Osteoblast (primary cell): ENCODE measurements at places on chromosomes 6 and 20. TPM values are rescaled to one million over a fixed set of nuclear protein-coding genes. Genes with fewer than 3 reads are reported as not detected.
A peak's percentile ranks its signal among the peaks of the same experiment; 100 is the strongest.

DNA sequence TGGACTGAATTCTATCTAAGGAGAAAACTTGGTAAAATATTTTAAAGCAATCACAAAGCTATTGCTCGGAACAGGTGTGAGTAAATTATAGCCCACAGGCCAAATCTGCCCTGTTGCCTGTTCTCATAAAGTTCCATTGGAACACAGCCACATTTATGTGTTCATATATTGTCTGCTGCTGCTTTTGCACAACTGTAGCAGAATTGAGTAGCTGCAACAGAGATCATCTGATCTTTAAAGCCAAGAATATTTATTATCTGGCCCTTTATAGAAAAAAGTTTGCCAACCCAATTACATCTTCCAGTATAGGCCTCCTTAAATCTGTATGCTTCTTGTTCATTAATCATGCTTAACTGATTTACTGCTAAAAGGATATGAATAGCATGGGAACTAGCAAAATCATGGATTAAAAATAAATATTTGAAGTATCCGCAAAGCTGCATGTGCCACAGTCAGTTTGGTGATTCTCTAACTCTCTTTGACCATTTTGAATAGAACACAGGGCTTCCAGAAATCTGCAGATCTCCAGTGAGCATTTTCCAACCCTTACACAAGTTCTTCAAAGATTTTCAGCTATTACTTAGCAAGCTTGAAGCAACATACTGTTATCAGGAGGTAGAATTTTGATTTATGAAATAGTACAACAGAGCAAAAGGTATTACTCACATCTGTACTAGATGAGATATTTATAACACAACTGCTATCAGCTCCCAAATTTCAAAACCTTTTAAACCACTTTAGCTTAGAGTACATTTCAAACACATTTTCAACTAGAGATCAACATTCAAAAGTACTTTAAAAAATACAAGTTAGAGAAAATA is 312.6 kb upstream of the ID4 start:
- H3K27me3 ChIP-seq: no peaks in the 10 kb centered on the region
- DNase-seq: no peak
- no peak overlapping the region for H3K27ac ChIP-seq
- no peaks in the 10 kb centered on the region for H3K4me1 ChIP-seq
- H3K4me3 ChIP-seq: no peak overlapping the region

GRCh38 chr6:110828396-110828795 is 13.1 kb upstream of the CDK19 start:
- no peaks in the 10 kb centered on the region for H3K36me3 ChIP-seq
- H3K27ac ChIP-seq: no peak overlapping the region
- H3K4me1 ChIP-seq: no peaks in the 10 kb centered on the region
- no peak for DNase-seq
- no peak overlapping the region for H3K4me3 ChIP-seq

DNA sequence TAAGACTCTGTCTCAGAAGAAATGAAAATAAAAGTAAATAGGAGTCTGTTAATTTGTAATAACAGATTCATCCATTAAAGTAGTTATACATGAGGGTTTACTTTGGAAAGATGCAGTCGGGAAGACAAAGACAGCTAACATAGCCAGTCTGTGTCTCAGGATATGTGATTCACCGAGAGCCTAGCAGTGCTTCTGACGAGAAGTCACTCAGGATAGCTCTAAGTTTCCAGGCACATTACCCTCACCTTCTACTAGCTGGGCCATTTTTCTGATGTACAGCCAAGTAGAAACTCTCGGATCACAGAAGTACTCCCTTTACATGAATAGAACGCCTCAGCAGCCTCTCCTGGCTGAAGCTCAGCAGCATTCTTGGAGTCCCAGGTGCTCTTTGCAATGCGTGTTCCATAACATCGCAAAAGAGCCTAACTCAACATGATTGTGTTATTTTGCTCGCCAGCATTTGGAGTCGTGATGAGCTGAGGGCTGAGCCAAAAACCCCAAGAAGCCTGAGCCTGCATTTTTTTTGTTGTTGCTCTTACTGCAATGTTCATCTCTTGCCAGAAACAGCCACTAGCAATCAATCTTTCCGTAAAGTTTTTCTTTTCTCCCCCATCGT is 22.4 kb upstream of the TASP1 start:
- H3K4me1 ChIP-seq: no peaks in the 10 kb centered on the region
- H3K4me3 ChIP-seq: peak overlapping the region; percentile 33
- peak; percentile 48 for DNase-seq
- H3K27ac ChIP-seq: no peak overlapping the region
- H3K27me3 ChIP-seq: peaks cover 3% of the 10 kb centered on the region

Gene MCM3
- total RNA-seq: 19.2 and 19.4 TPM in 2 replicates

Gene NHLRC1
- total RNA-seq: 2.4 and 2.9 TPM in 2 replicates

GRCh38 chr20:3051385-3052019 is 5.7 kb downstream of the MRPS26 start:
- peaks cover 23% of the 10 kb centered on the region for H3K36me3 ChIP-seq
- no peak overlapping the region for H3K27ac ChIP-seq
- H3K4me1 ChIP-seq: peaks cover 5% of the 10 kb centered on the region
- no peak for DNase-seq
- H3K27me3 ChIP-seq: no peaks in the 10 kb centered on the region
- no peak overlapping the region for H3K4me3 ChIP-seq

Gene SNAI1
- 1.8 and 2.1 TPM in 2 replicates for total RNA-seq

DNA sequence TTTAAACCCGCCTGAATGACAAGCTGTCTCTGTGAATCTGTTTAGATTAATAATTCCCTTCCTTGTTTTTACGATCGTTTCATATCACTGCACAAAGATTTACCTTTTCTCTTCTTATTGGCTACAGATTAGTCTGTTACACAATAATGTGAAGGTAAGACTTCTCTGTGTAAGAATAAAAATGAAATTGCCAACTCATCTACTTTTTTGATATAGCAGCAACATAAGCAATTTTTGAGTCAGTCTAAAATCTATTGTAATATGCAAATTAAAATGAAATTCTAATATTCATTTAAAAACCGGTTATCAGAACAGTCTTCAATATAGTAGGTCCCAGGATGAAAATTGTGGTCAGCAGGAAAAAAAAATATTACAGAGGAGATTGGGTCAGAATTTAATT is 155.2 kb downstream of the DOK5 start:
- H3K27ac ChIP-seq: no peak overlapping the region
- H3K27me3 ChIP-seq: no peaks in the 10 kb centered on the region
- no peak for DNase-seq
- no peak overlapping the region for H3K4me3 ChIP-seq
- H3K36me3 ChIP-seq: no peaks in the 10 kb centered on the region
- no peaks in the 10 kb centered on the region for H3K4me1 ChIP-seq

Gene JPH2
- total RNA-seq: 1.2 and 2.2 TPM in 2 replicates

- no peak overlapping the region for H3K4me3 ChIP-seq
- peaks cover 4% of the 10 kb centered on the region for H3K4me1 ChIP-seq
- H3K36me3 ChIP-seq: no peaks in the 10 kb centered on the region
- DNase-seq: no peak
- H3K27ac ChIP-seq: no peak overlapping the region
- peaks cover 24% of the 10 kb centered on the region for H3K27me3 ChIP-seq
These were observed 32.6 kb upstream of the CSNK2A1 start for GRCh38 chr20:576156-576555.

DNA sequence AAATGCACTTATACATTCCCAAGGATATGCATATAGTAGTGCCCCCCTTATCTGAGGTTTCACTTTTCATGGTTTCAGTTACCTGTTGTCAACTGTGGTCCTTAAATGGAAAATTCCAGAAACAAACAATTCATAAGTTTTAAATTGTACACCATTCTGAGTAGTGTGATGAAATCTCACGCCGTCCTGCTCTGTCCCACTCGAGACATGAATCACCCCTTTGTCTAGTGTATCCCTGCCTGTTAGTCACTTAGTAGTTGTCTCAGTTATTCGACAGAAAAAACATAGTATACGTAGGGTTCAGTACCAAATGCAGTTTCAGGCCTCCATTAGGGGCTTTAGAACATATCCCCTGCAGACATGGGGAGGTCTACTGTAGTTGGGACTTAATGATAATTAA is 57.0 kb downstream of the MAP1LC3A start:
- DNase-seq: peak; percentile 45
- no peaks in the 10 kb centered on the region for H3K36me3 ChIP-seq
- H3K4me1 ChIP-seq: peaks cover 3% of the 10 kb centered on the region
- H3K27me3 ChIP-seq: no peaks in the 10 kb centered on the region

Gene GMPR
- total RNA-seq: 6.5 and 7.4 TPM in 2 replicates

DNA sequence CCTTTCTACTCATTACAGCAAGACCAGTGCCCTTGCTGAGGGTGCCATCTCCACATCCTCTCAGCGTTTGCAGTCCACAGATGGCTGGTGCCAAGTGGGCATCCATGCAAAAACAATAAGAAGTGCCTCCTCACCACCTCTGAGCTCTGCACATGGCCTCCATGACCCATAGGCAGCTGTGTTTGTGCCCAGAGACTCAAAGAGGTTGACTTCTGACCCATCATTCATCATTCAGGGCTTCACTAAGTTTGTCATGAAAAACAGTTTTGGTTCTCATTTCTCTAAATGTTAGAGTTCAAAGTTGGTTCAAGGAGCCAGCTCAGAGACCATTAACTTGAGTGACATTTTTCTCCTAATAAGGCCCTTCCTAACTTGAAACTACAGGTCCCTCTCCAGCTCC is 512.6 kb upstream of the MAP3K7 start:
- no peak overlapping the region for H3K27ac ChIP-seq
- H3K27me3 ChIP-seq: no peaks in the 10 kb centered on the region
- H3K4me1 ChIP-seq: no peaks in the 10 kb centered on the region
- H3K36me3 ChIP-seq: no peaks in the 10 kb centered on the region

- H3K4me1 ChIP-seq: peaks cover 11% of the 10 kb centered on the region
- H3K4me3 ChIP-seq: no peak overlapping the region
- H3K27me3 ChIP-seq: no peaks in the 10 kb centered on the region
- DNase-seq: no peak
- no peak overlapping the region for H3K27ac ChIP-seq
These were observed 127.3 kb downstream of the TNFRSF21 start for GRCh38 chr6:47182291-47182957.

GRCh38 chr20:31594558-31595379 is 10.3 kb upstream of the ID1 start:
- peak overlapping the region; percentile 26 for H3K27ac ChIP-seq
- H3K4me3 ChIP-seq: no peak overlapping the region
- no peaks in the 10 kb centered on the region for H3K27me3 ChIP-seq
- no peaks in the 10 kb centered on the region for H3K36me3 ChIP-seq
- H3K4me1 ChIP-seq: peaks cover 18% of the 10 kb centered on the region
